ENCODE measurements at places on chromosomes 11 and 22. TPM values are rescaled to one million over a fixed set of nuclear protein-coding genes. Genes with fewer than 3 reads are reported as not detected.

PLAAT5 gene
- total RNA-seq: not detected

DNA sequence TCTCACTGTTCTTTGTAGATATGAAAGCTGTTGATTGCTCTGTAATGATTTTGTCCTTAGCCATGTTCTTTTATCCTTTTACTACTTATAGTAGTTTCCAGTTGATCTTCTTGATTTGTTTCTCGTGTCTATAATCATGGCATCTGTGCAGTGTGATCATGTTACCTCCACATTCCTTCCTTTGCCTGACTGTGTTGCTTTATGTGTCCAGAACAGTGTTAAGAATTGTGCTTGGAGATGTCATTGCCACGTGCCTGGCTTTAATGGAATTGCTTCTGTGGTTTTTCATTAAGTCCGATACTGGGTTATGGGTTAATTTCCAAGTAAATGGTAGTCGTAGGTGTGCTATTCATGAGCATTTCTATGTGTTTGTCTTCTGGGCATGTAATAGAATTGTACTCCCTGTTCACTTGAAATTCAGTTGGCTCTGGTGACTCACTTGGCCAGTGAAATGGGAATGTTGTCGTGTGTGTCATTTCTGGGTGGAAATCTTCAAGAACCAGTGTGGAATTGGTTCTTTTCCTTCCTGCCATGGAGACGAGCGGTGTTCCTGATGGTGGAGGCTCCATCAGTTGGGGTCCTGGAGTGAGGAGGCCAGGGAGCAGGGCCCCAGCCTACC lies 6.8 kb downstream of the GTSE1 start:
- H3K27me3 ChIP-seq: no peaks in the 10 kb centered on the region
- H3K27ac ChIP-seq: no peak overlapping the region
- H3K36me3 ChIP-seq: peaks cover 9% of the 10 kb centered on the region
- H3K4me1 ChIP-seq: no peaks in the 10 kb centered on the region
- no peak for DNase-seq

DNA sequence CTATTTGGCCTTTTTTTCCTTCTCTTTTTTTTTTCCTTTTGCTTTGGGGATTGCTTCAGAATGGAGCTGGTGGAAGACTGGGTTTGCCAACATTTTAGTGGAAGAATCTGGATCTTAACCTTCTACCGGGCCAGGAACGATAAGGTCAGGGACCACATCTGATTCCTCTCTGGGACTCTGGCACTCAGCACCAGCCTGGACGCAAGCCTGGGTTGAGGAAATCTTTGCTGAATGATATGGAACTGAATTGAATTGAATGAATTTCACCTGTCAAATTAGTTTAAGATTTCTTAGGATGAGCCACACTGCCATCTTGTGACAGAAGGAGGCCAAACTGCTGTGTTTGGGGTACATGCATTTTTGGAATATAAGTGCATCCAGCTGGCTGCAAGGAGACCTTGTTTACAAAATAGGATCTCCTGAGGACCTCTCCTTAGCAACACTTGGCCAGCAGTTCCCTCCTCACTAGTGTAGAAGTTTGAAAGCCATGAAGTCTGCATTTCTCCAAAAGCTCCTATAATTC lies 30.4 kb downstream of the TPBGL start:
- no peak overlapping the region for H3K27ac ChIP-seq
- no peaks in the 10 kb centered on the region for H3K27me3 ChIP-seq
- no peak for DNase-seq

RASGRP2 gene
- total RNA-seq: 3.7 TPM

- H3K27ac ChIP-seq: no peak overlapping the region
- no peaks in the 10 kb centered on the region for H3K27me3 ChIP-seq
- no peak overlapping the region for H3K4me3 ChIP-seq
- H3K36me3 ChIP-seq: no peaks in the 10 kb centered on the region
- no peak for DNase-seq
Measured at GRCh38 chr22:49699476-49699875, 128.2 kb downstream of the BRD1 start.

GRCh38 chr11:414318-414857 lies 411 bp downstream of the SIGIRR start:
- no peaks in the 10 kb centered on the region for H3K27me3 ChIP-seq
- H3K27ac ChIP-seq: no peak overlapping the region
- peaks cover 52% of the 10 kb centered on the region for H3K4me1 ChIP-seq
- DNase-seq: no peak
- no peaks in the 10 kb centered on the region for H3K36me3 ChIP-seq

- DNase-seq: no peak
- no peaks in the 10 kb centered on the region for H3K36me3 ChIP-seq
- no peak overlapping the region for H3K27ac ChIP-seq
Measured at GRCh38 chr11:120024586-120024985, 113.3 kb downstream of the TRIM29 start.

GLB1L3 gene
- not detected for total RNA-seq

GRCh38 chr11:126457817-126458216 lies 102.3 kb downstream of the ST3GAL4 start:
- no peak overlapping the region for H3K27ac ChIP-seq
- H3K4me3 ChIP-seq: no peak overlapping the region
- peaks cover 2% of the 10 kb centered on the region for H3K27me3 ChIP-seq
- no peak for DNase-seq
- no peaks in the 10 kb centered on the region for H3K4me1 ChIP-seq
- no peaks in the 10 kb centered on the region for H3K36me3 ChIP-seq

DNA sequence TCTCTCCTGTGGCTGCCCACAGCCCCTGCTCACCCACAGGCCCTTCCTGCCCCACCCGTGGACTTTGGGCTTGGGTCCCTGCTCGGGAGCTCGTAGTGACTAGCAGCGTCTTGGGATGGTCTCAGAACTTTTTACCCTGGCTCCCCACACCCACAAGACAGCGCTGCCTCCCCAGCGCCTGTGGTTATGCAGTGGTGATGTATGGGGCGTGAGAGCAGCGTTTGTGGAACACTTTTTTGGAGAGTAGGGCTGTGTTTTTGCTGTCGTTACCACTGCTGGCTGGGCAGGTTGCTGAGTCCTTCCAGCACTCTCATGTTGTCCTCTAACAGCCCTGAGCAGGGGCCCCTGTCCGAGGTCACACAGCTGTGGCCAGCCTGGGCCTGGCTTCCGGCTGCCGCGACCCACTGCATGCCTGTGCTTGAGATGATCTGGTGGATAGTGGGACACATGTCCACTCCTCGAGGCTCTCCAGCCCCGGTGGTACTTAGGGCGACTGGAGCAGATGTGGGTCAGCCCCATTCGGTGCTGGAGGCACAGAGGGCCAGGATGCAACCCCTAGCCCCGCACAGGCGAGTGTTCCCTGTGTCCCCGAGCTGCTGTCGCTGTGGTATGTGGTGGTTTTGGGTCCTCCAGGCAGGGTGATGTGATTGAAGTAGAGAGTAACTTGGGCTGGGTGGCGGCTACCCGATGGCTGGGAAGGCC lies 7.1 kb upstream of the GRAMD4 start:
- no peaks in the 10 kb centered on the region for H3K4me1 ChIP-seq
- no peak for DNase-seq
- H3K27me3 ChIP-seq: no peaks in the 10 kb centered on the region

DNA sequence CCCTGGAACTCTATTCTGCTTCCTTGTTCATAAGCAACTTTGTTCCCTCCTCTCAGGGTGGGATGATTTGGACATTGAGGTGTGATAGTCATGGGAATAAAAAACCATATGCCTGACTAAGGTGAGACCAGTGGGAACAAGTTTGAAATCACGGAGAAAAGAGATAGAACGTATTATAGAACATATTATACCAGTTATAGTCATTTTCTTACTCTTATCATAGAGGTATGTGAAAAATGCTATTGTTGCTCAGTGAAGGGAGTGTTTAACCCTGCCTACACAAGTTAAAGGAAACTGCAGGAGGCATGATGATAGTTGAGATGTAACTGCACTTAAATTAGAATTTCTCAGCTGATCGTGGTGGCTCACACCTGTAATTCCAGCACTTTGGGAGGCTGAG lies 15.5 kb downstream of the OR6Q1 start:
- DNase-seq: no peak
- H3K4me3 ChIP-seq: no peak overlapping the region
- H3K27ac ChIP-seq: no peak overlapping the region
- no peaks in the 10 kb centered on the region for H3K36me3 ChIP-seq

APOA4 gene
- not detected for total RNA-seq

GRCh38 chr11:66221012-66221411 lies 47.4 kb upstream of the RAB1B start:
- H3K27ac ChIP-seq: no peak overlapping the region
- no peak overlapping the region for H3K4me3 ChIP-seq

DNA sequence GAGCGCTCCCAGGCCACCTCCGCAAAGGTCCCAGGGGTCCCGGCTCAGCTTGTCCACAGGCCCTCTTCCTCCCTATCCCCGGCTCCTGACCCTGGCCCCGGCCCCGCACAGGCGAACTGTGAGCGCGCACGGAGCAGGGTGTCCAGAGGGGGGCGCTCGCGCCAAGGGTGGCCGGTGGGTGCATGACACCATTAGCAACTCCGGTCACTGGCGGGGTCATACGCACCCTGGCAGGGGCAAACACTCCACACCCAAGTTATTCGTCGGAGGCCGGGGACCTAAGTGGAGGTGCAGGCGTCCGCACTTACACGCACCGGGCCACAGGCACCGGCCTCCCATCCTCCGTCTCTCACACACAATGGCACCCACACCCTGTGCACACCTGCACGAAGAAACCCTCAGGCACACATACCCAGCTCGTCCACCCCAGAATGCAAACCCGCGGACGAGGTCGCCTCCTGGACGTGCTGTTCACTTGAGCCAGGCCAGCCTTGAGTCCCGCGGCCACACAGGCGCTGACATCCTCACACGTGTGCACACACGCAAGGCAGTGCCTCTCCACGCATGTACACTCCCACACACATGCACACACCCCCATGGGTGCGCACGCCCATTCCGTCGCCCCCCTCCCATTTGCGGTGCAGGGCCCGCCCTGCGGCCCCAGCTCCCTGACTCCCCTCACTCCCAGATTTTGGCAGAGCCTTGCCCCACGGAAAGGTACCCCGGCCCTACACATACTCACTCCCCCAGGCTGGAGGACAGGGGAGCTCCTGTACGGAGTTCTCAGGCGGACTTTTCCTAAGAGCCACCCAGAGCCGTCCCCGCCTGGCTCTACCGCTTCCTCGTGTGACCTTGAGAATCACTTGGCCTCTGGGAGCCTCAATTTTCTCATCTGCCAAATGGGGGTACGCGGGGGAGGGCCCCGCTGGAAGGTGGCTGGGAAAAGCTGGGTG lies at the start of gene RASGRP2:
Gene RASGRP2 (minus strand): TSS at position 552 of the 953 bp plus-strand sequence. CDS start 1,276 bp downstream, outside the sequence.
- peaks cover 13% of the 10 kb centered on the region for H3K4me1 ChIP-seq
- peak within 1 kb of the TSS; percentile 68 for H3K27ac ChIP-seq
- no peaks in the 10 kb centered on the region for H3K36me3 ChIP-seq
- peak within 1 kb of the TSS; percentile 71 for H3K4me3 ChIP-seq
- DNase-seq: no peak

HMOX1 gene
- total RNA-seq: 105 TPM

- H3K4me3 ChIP-seq: no peak overlapping the region
- H3K36me3 ChIP-seq: no peaks in the 10 kb centered on the region
- H3K27me3 ChIP-seq: no peaks in the 10 kb centered on the region
- DNase-seq: no peak
- no peak overlapping the region for H3K27ac ChIP-seq
Measured at GRCh38 chr11:44456544-44457300, 108.7 kb upstream of the CD82 start.

SLC22A6 gene
- not detected for total RNA-seq

GRCh38 chr11:133156986-133157745 lies 375.1 kb downstream of the OPCML start:
- DNase-seq: no peak
- H3K4me1 ChIP-seq: no peaks in the 10 kb centered on the region
- no peak overlapping the region for H3K27ac ChIP-seq

- H3K27me3 ChIP-seq: no peaks in the 10 kb centered on the region
- H3K36me3 ChIP-seq: peaks cover 3% of the 10 kb centered on the region
- no peak overlapping the region for H3K27ac ChIP-seq
- no peaks in the 10 kb centered on the region for H3K4me1 ChIP-seq
- no peak overlapping the region for H3K4me3 ChIP-seq
Measured at GRCh38 chr11:12900496-12900895, 108.6 kb upstream of the RASSF10 start.

- H3K36me3 ChIP-seq: no peaks in the 10 kb centered on the region
- H3K27ac ChIP-seq: no peak overlapping the region
- DNase-seq: no peak
- H3K27me3 ChIP-seq: no peaks in the 10 kb centered on the region
- H3K4me3 ChIP-seq: no peak overlapping the region
Measured at GRCh38 chr22:27212102-27212501, 554.7 kb downstream of the MIAT start.
